Skin of body (tissue), 3 donors: ENCODE measurements at places on chromosomes 3 and 15. TPM values are rescaled to one million over a fixed set of nuclear protein-coding genes. Genes with fewer than 3 reads are reported as not detected.

The PP2D1 gene
- total RNA-seq = not detected

The ILDR1 gene
- 0.49 TPM for total RNA-seq

The SLC25A36 gene
- 110 TPM for total RNA-seq

The ZNF662 gene
- total RNA-seq = 12.1 TPM

The STRIT1 gene
- 2.5 TPM for total RNA-seq

The HCLS1 gene
- total RNA-seq = 9.1 TPM

The SLC6A1 gene
- total RNA-seq = 1.7 TPM

The MKRN2OS gene
- total RNA-seq = not detected

The ACAN gene
- total RNA-seq = 8.3 TPM

The VPS13C gene
- 81.8 TPM for total RNA-seq

The B3GALNT1 gene
- 19.2 TPM for total RNA-seq

The PIGX gene
- 18.9 TPM for total RNA-seq

The USP19 gene
- 29.0 TPM for total RNA-seq

The CYP1A2 gene
- 0.10 TPM for total RNA-seq

The GUCA1C gene
- not detected for total RNA-seq

The FHIT gene
- 8.9 TPM for total RNA-seq

The CDCP1 gene
- total RNA-seq = 8.5 TPM

The SEC62 gene
- 52.8 TPM for total RNA-seq

The ROBO1 gene
- total RNA-seq = 138 TPM

The GOLGA6A gene
- total RNA-seq = 0.89 TPM

The HIGD2B gene
- total RNA-seq = not detected

The PLA2G4F gene
- 6.8 TPM for total RNA-seq
